ENCODE measurements at places on chromosomes 11 and 22. TPM values are rescaled to one million over a fixed set of nuclear protein-coding genes. Genes with fewer than 3 reads are reported as not detected.

KCNK7 gene
- 0.88 TPM for total RNA-seq

PHETA2 gene
- 7.6 TPM for total RNA-seq

ZBTB16 gene
- 75.5 TPM for total RNA-seq

ASPHD2 gene
- total RNA-seq = 0.23 TPM

MRGPRE gene
- 0.43 TPM for total RNA-seq

INPP5J gene
- 62.1 TPM for total RNA-seq

PATE4 gene
- total RNA-seq = not detected

OR8D1 gene
- total RNA-seq = not detected

CTSW gene
- 0.71 TPM for total RNA-seq

FAM83F gene
- 6.9 TPM for total RNA-seq

MUC5B gene
- total RNA-seq = not detected

ELMOD1 gene
- total RNA-seq = 12.6 TPM

CDKN1C gene
- total RNA-seq = 18.4 TPM

DLG2 gene
- total RNA-seq = 8.0 TPM

MPZL2 gene
- 9.2 TPM for total RNA-seq

SGSM1 gene
- 33.1 TPM for total RNA-seq

APOL4 gene
- 7.2 TPM for total RNA-seq
